ENCODE measurements at places on chromosomes 12 and 14.
A peak's percentile ranks its signal among the peaks of the same experiment; 100 is the strongest.

DNA sequence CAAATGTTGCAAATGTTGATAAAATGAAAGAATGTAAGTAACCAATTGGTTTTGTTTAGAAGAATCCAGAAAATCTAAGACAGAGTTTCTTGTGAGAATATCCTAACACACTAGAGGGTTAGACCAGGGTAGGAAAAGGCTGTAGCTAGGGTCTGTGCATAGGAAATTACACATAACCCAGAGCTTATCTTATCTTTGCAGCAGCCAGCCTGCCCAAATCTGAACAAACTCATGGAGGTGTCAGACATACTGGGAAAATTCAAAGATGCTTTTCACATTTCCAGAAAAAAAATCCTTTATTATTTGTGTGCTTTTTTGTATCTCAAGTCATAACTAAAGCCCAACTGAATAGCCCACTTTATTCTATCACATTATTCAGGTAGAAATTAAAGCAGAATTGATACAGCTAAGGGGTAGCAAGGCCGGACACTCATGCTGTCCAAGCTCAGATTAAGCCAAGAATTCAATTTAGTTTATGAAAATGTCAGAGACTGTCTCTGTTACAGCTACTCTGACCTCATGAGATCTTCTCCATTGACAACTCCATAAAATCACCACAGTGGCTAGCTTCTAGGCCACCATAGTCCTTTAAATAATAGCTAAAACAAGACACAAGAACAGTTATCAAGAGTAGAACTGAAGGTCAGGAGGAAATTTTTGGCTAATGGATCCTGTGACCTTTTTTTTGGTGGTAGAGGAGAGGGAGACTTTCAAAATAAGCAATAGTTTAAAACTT lies 169.6 kb upstream of the RASSF8 start:
- no peak for DNase-seq

GRCh38 chr14:56474419-56475022 lies 105.1 kb upstream of the TMEM260 start:
- peak; percentile 41 for DNase-seq

- DNase-seq, result no peak
Measured at GRCh38 chr14:95052016-95052585, 105.2 kb downstream of the DICER1 start.

GRCh38 chr12:116059904-116060303 lies 217.6 kb downstream of the MED13L start:
- no peak for DNase-seq

- peak; percentile 60 for DNase-seq
Measured at GRCh38 chr14:53979747-53980642, 23.4 kb upstream of the BMP4 start.

DNA sequence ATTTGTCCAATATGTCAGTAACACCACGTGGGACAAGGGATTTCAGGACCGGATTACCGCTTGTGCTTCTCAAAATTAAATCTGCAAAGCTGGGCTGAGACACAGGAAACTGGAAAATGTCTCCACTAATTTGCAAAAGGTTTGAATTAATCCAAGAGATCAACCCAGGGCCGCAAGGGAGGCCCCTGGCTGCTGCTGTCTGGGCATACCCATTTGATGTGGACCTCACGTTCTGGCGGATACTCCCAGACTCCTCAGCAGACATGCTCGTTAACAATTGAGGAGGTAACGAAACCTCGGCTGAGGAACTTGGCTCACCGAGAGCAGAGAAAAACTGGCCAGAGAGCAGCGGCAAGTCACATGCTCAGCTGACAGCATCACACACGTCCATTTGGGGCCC lies 180.6 kb downstream of the SLC15A4 start:
- no peak for DNase-seq

GRCh38 chr14:73602994-73603393 lies 9.3 kb upstream of the ACOT6 start:
- no peak for DNase-seq

DNA sequence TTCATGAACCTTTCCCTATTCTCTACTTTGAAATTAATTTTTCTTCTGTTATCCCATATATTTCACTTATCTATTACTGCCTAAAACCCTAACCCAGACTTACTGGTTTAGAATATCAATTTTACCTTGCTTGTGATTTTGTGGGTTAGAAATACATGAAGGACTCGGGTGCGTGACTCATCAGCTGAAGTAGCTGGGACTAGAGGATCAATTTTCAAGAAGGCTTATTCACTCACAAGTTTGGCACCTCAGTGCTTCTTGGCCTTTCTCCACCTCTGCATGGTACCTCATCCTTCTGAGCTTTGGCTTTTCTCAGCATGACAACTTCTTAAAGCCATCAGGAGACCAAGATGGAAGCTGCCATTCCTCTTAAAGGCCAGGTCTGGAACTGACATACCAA lies 57.8 kb downstream of the TMEM117 start:
- peak; percentile 85 for DNase-seq

DNA sequence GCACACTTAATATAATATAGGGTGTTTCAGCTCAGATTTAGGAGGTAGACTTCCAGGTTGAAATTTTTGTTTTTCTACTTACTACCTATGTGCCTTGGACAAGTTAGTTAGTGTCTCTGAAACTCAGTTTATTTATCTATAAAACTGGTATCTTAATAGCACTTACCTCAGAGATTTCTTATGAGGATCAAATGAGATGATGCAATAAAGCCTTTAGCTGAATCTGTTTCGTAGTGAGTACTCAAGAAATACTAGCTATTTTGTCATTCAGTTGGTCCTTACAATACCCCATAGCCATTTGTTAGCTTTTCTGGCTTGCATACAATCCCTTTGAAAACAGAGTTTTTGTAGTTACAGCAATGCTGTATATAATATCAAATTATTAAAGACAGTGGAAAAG lies 497.0 kb downstream of the NRXN3 start:
- DNase-seq, result no peak

DNA sequence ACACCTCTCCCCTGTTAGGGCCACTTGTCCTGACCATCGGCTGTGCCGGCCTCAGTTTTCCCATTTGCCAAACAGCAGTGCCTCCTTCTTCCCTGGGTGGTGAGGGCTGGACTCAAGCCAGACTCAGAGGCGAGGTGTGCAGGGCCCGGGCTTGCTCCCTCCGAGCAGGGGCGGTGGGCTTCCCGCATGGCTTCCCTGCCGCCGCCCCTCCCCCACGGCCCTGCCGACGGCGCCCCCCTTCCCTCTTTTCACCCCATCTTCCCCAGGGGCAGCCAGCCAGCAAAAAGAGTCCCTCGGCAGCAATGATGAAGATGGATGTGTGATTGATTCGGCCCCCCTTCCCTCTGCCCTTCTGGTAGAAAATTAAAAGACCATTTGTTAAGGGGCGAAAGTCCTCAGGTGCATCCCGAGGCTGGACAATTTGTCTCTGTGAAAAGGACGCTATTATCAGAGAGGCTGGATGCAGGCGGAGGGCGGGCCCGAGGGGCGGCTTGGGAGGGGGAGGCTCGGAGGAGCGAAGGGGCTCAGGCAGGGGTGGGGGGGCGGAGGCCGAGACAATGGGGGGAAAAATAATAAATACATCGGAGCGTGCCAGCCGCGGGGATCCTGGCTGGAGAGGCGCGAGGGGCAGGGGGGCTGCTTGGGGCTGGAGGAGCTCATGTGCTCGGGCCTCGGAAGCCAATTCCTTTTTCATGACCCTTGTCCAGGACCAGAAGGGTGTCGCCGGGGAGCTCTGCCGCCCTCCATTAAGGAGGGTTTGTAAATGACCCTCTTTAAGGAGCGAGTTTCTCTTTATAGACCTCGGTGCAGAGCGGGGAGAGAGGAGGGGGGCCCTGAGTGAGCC lies 48.0 kb upstream of the LHX5 start:
- DNase-seq, result no peak

- DNase-seq, result peak; percentile 93
Measured at GRCh38 chr12:114848666-114849065, 164.7 kb upstream of the TBX3 start.

GRCh38 chr12:27583057-27583797 lies 59.2 kb downstream of the PPFIBP1 start:
- peak; percentile 73 for DNase-seq

Measured in IMR-90 (cell line).